ENCODE measurements at places on chromosomes 2 and 18.

DNA sequence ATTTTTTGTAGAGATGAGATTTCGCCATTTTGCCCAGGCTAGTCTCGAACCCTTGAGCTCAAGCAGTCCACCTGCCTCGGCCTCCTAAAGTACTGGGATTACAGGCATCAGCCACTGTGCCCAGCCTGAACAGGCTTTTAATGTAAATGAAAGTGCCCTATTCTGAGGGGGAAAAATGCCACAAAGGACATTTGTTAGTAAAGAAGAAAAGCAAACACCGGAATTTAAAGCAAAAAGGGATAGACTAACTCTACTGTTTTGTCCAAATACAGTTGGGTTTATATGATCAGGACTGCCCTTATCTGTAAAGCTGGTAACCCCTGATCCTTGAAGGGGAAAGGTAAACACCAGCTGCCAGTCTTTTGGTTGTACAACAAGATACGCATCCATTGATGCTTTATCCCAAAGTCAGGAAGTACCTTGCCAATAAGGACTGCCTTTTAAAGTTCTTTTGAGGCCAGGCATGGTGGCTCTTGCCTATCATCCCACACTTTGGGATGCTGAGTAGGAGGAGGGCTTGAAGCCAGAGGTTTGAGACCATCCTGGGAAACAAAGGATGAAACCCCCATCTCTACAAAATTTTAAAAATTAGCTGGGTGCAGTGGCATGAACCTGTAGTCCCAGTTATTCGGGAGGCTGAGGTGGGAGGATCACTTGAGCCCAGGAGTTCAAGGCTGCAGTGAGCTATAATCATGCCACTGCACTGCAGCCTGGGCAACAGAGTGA lies 13.1 kb downstream of the CLEC4F start:
- no peak for DNase-seq

GRCh38 chr2:94994914-94995552 lies 30.5 kb upstream of the MAL start:
- no peak for DNase-seq

DNA sequence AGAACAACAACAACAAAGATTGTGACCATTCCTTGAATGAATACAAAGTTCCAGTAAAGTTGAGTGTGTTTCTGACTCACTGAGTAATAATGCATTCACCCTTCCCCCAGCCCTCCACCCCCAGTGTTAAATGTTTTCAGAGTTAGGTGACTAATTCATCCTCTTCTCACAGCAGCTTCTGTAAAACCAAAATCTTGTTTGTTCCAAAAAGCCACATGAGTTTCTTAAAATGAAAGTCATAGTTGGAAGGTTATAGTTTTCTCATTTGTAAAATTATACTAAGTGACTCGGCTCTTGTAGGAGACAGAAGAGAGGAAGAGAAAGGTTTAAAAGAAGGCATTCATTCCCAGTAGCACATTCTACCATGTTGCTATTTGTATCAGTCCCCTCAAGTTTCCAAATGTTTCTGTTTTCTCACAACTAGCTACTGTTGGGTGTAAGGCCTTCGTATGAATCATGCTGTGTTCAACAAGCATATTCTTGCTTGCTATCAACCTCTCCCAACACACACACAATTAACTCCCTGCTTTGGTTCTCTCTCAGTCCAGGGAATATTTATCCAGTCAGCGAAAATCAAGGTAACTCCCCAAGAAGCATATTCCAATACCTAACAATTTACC lies 75.3 kb downstream of the MBD2 start:
- DNase-seq = peak; percentile 96

DNA sequence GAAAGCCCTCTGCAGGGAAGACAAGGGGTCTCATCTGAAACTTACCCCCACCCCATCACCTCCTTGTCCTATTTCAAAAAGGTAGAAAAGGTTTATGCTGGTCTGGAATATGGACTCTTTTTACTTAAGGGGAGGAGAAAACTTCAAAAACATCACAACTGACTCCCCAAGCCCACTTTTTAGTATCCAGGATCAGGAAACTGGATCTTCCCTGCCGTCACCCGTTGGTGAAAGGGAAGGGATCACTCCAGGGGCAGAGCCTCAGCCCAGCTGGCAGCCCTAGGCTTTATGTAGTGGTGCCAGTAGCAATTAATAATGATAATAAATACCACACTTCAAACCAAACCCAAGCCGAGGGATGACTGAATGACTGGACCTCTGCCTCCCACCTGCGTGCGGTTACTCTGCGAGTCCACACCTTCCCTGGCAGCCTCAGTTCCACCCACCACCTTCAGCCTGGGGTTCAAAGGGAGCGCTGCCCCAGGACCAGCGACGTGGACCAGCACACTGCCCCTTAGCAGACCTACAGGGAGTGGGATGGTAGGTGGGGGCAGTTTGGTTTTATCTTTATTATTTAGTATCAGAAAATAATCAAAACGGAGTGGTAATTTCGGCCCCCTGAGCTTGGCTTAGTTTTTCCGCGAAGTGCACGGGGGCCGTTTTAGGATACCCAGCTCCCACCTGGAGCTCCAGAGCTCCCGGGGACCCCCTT lies 4.9 kb upstream of the GATA6 start:
- no peak for DNase-seq

DNA sequence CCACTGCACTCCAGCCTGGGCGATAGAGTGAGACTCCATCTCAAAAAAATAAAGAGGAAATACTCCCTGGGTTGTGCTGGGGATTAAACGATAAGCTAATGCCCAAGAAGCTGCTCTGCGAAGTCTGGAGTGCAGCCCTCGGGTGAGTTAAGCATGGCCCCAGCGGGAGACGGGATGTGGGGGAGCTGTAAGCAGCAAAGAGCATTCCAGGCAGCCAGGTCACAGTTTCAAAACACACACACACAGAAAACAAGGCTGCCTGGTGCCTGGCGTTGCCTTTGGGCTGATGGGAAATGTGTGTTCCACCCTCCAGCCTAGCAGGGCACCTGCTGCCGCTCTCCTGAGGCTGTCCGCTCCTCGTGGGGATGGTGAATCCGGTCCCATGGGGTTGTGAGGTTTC lies 24.1 kb downstream of the ODC1 start:
- peak; percentile 79 for DNase-seq

DNA sequence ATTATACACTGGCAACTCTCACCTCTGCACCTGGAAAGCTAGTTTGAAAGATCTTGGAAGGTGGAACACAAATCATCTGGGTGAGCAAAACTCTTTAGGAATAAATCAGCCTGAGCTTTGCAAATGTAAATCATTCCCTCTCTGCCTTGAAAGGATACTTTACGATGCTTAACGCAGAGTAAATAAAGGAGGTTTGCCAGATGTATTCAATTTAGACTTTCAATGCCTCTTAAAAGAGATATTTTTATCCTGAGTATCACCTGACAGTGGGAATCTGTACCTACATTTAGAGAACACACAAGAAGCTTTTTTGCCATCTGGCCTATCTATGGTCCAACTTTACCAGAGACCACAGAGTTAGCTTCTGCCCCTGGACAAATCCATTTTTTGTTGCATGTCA lies 983.2 kb upstream of the CDH2 start:
- no peak for DNase-seq

DNA sequence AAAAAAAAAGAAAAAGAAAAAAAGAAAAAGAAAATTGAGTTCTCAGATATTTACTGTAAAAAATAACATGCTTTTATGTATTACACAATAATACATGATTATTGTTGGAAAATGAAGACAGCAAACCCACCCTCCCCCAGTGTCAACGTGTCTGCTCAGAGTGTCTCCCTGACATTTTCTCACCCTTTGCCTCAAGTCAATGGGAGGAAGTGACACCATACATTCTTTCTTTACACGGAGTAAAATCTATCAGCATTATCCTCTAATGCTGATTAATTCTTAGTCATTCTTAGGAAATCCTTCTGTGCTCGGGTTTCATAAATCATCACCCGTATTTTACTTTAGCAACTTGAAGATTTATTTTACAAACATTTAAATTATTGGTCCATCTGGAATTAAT lies 32.0 kb downstream of the CTAGE1 start:
- peak; percentile 82 for DNase-seq

DNA sequence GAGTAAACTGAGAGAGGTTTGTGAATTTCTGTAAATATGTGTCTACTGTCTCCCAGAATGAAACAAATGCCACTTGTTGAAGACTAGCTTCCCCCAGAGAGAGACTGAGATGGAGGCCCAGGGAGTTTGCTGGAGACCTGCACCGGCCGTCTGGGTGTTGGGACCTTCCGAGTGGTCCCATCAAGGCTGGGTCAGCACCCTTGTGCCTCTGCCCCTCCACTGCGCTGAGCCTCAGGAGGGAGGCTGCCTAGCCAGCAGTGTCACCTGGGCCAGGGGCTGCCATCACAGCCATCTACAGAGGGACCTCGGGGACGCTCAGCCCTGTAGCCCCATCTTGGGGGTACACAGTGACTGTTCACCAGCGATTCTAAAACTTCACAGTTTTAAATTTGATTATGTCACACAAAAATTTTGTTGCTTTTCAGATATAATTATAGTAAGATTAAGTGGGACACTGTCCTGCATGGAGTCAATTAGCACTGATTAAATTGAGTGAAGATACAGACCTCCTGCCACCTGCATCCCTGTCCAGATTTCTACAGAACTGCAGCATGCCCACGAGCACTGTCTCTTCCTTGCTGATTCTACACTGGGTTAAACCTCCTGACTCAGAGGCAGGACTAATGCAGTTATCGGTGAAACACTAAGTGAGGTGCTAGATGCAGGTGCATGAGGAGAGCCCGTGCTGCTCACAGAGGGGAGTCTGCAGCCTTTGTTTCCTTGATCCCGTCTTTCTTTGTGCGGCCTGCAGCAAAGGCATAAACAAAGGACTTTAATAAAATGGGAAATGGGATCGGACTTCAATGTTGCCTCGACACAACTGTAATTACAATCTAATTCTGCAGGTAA lies 50.5 kb downstream of the TMEM18 start:
- DNase-seq = no peak

- DNase-seq = no peak
Measured at GRCh38 chr2:3899536-3900155, 196.3 kb downstream of the DCDC2C start.

GRCh38 chr2:24919506-24920097 lies 435 bp downstream of the ADCY3 start:
- peak; percentile 29 for DNase-seq

GRCh38 chr18:54043484-54044251 lies 180.8 kb downstream of the MBD2 start:
- DNase-seq = no peak

DNA sequence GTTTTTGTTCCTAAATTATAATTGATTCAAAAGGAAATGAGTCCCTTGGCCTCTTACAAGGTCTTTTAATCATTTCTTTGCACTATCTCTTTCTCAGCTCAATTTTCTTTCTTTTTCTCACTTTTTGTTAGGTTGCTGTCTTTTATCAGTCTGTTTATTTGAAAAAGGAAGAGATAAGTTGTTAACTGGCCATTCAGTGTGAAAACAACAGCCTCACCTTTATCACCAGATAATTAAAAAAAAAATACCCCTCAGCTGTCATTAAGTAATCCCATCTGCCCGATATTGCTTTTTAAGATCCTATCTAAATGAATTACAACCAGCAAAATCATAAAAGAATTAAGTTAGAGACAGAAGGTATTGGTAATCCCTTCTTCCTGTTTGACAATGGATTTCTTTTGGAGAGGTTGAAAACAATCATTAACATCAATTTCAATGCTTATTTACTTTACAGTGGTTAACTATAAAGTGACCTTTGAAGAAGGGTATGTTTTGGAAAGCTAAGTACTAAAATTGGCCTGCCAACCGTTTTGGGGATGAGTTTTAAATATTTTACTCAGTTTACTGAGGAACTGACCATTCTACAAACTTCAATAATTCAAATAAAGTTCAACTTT lies 104.9 kb downstream of the TGIF1 start:
- DNase-seq = no peak

GRCh38 chr18:76824754-76825153 lies 2.4 kb downstream of the ZNF236 start:
- no peak for DNase-seq

GRCh38 chr2:20582600-20583221 lies 68.2 kb downstream of the HS1BP3 start:
- DNase-seq = no peak

GRCh38 chr2:67498931-67499330 lies 101.8 kb downstream of the ETAA1 start:
- DNase-seq = no peak

DNA sequence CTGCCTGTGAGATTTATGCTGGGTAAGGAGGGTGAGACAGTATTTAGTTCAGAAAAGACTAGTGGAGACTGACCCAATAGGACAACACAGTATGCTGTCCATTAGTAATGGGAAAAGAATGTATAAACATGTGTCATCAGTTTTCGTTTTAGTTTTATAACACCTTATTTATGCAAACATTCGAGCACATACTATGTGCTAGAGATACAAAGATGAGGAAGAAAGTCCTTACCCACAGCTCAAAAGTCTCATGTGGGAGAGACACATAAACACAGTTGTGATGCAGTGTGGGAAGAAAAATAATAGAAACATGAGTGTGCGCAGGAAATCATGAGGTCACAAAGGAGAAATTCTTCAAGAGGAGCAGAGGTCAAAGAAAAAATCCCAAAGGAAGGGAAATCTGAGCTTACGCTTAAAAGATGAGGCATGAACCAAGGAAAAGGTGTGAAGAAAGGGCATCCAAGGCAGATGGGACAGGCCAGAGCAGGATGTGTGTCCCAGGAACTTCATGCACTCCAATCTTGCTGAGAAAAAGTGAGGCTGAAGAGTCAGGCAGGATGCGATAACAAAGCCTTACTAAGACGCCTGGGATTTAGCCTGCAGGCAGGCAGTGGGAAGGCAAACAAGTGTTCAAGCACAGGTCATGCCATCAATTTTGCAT lies 8.1 kb downstream of the METTL21A start:
- DNase-seq = peak; percentile 97

GRCh38 chr2:217338306-217338916 lies 478.5 kb upstream of the TNP1 start:
- DNase-seq = peak; percentile 86

DNA sequence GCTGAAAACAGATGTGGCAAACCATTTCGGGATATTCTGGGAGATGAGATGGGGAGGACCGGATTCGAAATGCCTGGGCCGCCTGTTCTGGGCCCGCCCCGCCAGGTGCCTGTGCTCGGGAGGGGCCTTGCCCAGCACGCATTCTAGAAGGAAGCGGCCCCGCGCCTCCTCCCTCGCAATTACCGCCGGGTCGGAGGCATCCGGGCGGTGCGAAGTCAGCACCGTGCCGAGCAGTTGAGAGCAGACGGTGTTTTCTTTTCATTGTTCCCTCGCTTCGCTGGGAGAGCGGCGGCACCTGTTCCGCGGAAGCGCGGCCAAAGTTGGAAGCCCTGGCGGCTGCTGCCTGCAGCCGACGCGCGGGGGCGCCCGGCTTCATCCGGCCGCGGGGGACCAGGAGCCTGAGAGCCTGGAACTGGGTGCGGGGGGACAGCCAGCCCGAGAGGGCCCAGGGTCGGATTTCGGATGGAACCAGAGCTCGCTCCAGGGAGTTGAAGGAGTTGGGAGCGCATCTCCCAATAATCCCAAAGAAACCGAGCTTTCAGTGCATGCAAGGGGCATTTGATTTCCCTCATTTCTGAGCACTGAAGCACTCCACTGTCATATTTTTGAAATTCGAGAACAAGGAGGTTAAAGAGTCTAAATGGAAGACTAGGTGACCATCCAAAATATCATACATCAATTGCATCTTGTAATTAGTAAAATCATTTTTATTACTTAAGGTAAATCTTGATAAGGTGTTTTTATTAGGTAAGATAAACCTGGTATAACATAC lies 241.8 kb upstream of the RAB12 start:
- DNase-seq = peak; percentile 14

GRCh38 chr2:217729421-217730053 lies 273.3 kb downstream of the TNS1 start:
- peak; percentile 66 for DNase-seq

- DNase-seq = peak; percentile 44
Measured at GRCh38 chr18:55794288-55795052, 206.5 kb upstream of the TCF4 start.

GRCh38 chr2:219439506-219439905 lies 4.9 kb downstream of the SPEG start:
- no peak for DNase-seq
